Neural crest cell (in vitro differentiated cells): ENCODE measurements at places on chromosomes 16 and 17.

DNA sequence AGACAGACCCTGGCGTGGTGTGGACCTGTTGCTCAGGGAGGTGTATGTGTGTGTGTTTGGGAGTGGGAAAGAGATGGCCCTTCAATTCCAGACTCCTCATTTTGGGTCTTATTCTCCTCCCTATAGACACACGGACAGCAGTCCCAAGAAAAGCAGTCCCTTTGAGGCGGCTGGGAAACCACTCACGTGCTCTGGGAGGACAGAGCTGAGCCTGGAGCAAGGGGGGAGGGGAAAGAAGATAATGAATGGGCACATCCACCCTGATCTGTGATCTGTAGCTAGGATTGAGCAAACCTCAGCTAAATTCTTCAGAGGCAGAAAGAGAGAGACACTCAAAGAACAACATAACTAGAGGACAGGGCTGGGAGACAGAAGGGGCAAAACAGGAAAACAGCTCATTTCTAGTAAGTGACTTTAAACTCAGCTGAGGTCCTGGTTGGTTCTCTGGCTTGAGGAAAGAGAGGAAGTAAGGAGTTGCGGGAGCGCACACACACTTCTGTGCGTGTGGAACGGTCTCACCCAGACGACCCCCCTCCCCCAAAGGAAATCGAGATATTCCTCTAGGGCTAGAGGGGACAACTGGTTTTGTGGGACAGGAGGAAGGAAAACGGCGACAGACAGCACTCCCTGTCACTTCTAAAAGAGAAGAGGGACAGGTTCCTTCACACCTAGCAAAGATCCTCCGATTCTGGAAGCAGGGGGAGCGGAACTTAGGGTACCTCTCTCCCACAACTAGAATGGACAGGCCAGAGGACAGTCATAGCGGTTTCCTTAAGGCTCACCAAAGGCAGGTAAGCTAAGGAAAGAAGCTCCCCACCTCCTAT is 658 bp downstream of the RAB5C start:
- DNase-seq: no peak

DNA sequence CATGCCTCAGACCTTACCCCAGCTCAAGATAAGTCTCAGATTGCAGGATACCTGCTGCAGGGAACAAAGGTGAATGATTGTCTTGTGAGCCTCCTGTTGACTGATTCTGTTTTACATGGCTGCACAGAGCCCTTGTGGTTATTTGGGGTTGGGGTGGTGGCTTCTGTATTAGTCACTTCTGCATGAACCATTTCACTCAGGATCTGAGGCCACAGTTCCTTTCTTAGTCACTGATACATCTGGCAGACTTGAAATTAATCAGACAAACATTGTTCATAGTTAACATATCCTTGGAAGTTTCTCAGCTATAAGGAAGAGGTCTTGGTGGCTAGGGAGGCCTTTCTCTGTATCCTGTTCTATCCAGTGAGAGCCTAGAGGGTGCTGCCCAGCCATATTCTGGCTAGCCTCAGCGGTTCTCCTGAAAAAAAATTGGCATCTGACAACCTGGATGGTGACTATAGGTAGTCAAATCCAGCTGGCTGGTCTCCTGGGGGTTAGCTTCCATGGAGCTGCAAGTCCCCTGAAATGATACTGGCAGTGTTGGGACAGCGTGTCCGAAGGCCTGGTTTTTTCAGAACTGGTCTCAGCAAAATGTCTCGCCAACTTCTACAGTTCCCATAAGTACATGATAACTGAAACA is 8.4 kb upstream of the PLK1 start:
- no peak for DNase-seq

DNA sequence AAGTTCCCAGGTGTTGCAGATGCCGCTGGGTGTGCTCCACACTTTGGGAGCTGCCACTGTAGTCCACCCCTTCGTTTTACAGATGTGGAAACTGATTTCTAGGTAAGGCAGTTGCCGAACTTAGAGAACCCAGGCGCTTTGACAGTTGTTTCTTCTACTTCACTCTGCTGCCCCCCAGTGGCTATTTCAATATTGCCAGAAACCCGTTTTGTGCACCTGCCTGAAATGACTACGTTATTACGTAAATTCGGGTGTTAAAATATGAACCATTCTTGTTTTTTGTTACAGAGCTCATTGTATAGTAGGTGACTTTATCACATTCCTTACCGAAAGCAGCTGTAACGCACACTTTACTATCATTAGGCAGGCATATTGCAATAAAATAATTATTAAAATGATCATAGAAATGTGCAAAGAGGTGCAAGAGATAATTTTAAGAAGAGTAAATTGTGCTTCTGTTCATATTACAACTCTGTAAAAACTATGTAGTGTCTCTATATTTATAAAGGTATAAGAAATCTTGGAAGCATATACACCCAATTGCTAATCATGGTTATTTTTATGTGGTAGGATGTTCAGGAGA is 44.9 kb downstream of the OTOA start:
- DNase-seq: peak; percentile 84

DNA sequence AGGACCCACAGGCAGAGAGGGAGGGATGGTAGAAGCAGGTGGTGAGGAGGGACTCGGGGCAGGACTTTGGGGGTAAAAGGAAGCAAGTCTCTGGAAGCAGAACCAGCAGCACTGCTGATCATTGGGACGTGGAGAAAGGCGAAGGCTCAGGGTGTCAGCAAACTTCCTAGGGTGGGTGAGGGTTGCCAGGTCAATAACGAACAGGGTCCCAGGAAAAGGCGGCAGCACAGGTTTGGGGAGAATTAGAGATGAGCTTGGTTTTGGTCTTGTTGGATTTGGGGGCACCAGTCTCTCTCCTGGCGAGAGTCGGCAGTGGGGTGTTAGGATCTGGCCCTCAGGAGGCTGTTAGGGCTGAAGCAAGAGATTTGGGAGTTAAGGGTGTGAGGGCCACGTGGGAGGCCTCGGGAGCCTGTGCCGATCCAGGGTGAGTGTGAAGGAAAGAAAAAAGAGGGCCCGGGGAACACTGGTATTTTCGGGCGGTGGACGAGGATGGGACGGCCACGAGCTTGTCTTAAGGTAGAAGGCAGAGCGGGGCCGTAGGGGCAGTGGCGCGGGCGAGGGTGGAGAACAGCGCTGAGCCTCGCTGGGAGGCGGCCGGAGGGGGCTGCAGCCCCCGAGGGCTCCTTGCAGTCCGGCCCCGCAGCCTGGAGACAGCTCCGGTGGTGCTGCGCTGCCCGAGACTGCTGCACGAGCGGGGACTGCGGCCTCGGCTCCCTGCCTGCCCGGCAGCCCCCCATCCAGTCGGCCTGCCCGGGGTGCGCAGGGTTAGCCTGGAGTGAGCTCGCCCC is 765 bp upstream of the ADORA2B start:
- DNase-seq: peak; percentile 33

DNA sequence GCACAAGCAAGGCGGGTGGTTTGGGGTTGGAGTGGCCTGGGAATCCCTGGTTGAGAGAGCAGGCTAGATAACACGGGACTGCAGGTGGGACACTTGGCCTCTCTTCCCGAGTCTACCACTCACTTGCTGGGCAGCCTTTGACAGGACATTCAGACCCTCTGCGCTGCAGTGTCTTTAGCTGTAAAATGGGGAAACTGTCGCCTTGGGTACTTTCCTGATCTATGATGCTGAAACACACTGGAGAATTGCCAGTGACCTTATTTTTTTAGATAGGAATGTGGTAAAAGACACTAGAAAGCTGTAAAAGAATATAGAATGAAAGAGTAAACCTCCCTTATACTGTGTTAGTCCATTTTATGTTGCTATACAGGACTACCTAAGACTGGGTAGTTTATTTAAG is 30.5 kb downstream of the KSR1 start:
- no peak for DNase-seq

GRCh38 chr17:4542003-4542725 is 13.0 kb downstream of the MYBBP1A start:
- DNase-seq: no peak

- no peak for DNase-seq
Measured at GRCh38 chr16:29114574-29114973, 129.7 kb downstream of the LAT start.

GRCh38 chr17:10357768-10358167 is 15.0 kb downstream of the MYH13 start:
- no peak for DNase-seq

DNA sequence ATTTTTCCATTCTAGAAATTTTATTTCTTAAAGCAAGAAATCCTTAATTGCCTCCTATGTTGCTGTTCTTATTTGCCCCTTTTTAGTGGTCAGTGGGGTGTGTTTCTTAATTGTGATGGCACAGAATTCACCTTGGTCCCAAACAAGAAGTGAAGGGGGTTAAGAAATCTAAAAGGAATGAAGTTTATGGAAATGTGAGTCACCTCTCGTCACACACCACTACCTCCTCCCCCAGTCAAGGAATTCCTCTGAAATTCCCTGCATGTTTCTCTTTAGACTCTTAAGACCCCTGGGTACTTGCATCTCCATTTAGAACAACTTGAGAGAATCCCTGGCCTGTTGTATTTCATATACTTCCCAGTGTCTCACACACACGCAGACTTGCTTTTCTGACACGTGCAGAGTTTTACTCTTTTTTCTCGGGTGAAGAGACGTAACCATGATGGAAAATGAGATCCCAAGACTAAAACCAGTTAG is 247.4 kb downstream of the PRKCA start:
- no peak for DNase-seq

GRCh38 chr16:70432723-70433457 is 6.0 kb downstream of the ST3GAL2 start:
- DNase-seq: no peak

DNA sequence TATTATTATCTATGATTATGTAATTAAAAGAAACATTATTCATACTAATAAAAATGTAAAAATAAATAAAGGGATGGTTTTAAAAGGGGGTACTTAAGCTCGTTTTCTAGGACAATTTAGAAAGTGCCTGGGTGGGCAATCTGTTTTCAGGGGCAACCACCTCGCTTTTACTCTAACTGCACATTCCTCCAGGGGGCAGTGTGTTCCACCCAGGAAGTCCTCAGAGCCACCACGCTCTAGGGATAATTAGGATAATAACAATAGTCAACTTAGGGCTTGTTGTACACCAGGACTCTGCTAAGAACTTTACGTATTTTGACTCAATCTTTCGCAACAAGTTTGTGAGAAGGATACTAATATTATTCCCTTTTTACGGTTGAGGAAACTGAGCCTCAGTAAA is 396.7 kb upstream of the MAF start:
- peak; percentile 16 for DNase-seq

DNA sequence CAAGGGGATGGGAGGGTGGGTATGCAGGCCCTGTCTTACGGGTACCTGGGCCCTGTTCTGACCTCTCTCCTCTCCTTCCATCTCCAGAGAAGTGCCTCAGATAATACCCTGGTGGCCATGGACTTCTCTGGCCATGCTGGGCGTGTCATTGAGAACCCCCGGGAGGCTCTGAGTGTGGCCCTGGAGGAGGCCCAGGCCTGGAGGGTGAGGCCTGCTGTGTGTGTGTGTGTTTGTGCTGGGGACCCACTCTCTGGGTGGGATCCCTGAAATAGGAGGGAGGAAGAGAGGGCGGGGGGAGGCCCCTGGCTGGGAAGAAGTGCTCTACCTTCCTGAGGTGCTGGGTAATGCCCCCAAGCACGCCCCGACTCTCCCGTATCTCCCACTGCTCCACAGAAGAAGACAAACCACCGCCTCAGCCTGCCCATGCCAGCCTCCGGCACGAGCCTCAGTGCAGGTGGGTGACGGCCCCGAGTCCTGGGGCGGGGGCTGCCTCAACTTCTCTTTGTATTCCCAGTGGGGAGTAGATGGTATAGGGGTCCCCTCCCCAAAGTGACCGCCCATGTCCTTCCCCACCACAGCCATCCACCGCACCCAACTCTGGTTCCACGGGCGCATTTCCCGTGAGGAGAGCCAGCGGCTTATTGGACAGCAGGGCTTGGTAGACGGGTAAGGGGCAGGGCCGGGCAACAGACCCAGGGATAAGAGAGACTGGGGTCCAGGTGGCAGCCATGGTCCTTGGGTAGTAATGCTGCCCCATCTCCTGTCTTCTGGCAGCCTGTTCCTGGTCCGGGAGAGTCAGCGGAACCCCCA is 7.8 kb downstream of the GRB7 start:
- DNase-seq: no peak

DNA sequence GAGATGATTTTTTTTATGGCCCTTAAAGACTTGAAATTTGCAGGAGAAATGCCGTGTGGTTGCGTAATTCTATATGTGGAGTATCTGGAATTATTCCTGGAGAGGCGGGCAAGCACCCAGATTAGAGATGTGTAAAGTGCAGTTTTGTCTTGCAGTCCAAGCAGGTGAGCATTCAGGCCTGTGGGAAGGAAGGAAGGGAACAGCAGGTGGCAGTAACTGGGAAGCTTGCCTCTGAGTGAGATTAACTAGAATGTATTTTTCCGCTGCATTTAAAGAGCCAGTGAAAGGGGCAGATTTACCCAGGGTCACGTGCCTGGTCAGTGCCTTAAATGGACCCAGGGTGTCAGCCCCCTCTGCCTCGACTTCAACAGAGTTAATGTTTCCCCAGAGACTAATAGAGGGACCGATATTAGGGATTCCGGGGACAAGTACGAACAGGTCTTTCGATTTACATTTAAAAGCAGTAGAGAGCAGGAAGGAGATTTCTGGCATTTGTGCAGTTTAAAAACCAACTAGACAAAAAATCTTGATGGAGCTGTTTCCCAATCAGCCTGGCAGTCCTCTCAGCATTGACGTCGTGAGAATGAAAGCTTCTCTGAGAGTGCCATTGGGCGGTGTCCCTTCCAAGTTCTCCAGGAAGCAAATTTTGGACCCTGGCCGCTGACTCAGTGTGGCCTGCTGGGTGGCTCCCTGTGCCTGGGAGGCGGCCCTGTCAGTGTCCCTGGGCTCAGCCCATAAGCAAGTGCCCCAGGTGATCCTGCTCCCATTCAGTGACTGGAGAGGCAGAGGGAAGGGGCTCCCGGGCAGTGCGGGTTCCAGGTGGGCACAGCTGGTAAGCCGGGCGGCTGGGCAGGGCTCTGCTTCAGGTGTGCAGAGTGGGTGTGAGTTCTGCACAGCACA is 38.2 kb downstream of the KSR1 start:
- DNase-seq: no peak

- no peak for DNase-seq
Measured at GRCh38 chr17:57020208-57020607, 42.3 kb downstream of the SCPEP1 start.

- DNase-seq: peak; percentile 45
Measured at GRCh38 chr17:76383546-76384221, 725 bp upstream of the SPHK1 start.

DNA sequence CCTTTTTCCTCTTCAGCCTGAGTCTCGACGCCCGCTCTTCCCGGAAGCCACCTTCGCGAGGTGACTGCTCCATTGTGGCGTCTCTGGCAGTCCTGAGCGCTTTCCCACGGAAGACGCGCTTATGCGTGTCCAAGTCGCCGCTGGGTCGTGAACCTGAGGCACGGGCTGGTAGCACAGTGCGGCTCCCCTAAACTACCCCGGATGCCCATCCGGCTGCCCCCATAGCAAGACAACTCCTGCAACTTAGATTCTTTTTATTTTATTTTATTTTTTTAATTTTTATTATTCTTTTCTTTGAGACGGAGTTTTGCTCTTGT is 2.1 kb upstream of the ESRP2 start:
- no peak for DNase-seq

GRCh38 chr16:4883501-4883900 is 36.2 kb downstream of the UBN1 start:
- DNase-seq: no peak

DNA sequence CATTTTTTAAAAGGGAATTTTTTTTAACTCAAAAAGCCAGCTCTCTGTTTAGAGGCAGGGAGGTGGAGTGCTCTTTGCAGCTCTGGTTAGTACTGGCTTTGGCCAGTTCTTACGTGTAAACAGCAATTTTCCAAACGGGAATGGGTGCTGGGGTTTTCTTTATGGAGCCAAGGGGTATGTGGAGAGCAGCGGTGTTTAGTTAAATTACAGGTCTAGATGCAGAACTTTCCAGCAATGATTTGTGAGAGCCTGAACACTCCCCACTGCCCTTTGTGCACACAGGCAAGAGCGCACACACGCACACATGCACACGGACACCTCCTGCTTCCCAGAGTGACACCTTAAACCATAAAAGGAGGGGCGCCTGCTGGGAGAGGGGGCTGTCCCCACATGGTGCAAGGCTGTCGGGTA is 140.2 kb downstream of the MSI2 start:
- no peak for DNase-seq
